Femur (tissue), 1 donor: ENCODE measurements at places on chromosomes 6 and 20.

DNA sequence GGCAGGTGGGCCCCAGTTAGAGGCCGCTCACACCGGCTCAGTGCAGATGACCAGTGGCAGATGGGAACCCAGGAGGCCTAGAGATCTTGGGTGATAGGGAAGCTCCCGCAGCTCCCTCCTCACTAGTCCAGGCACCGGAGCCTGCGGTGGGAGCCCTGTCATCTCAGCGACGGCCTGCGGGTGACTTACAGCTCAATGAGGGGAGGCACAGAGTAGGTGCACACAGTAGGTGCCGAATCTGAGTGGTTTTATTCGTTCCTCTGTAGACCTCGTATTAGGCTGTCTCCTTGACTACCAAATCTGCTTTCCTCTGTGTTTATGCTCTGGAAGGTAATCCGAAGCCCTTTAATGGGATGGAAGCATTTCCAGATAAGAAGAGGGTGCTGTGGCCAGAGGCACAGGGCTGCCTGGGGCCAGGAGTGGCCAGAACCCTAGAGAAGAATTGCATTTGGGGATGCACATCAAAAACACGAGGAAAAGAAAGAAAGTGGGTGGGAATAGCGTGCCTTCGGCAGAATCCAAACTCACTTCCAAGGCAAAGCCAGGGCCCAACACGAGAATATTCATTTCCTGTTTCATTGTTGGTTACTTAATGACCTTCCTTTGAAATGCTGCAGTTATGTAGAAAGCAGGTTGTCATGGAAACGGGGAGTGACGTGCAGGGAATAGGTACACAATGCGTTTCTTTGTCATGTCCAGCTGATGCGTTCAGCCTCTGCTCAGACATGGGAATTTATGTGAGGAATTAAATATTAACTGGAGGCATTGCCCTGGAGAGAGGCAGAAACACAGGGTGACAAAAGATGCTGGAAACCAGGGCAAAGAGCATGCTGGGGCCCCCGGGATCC is 24.7 kb downstream of the MYT1 start:
- DNase-seq: no peak

DNA sequence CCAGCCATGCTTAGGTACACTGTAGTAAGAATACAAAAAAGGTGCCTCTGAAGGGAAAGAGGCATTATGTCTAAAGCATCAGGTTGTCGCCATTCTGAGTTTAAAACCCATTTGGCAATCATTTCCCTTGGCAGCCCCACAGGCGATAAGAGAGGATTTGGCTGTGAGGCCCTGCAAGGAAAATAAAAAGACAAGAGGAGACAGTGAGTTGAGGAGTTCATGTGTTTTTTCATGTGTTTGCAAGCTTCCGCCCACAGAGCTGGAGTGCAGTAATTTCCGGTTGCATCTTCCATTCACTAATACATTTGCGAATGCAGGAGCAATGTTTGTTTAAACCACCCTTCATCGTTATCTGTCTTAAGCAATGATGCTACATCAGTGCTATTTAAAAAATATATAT is 138.5 kb upstream of the SOX4 start:
- DNase-seq: no peak

GRCh38 chr6:3531481-3531880 is 74.6 kb upstream of the SLC22A23 start:
- no peak for DNase-seq

DNA sequence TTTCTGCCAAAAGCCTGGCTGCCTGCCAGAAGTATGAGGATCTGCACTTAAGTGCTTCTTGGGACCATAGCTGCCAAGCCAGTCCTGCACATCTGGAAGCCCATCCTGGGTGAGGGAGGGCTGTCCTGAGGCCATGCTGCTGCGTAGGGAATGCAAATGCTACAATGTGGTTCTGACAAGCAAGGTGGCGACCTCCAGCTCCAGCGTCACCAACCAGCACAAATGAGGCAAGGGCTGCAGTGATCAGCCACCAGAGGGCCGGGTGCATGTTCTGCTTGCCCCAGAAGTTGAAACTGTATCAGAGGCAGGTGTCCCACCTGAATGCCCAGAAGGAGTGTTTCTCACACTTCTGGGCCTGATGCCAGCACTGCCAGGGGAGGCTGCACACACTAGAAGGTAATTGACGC is 99.1 kb upstream of the KCNQ5 start:
- no peak for DNase-seq

DNA sequence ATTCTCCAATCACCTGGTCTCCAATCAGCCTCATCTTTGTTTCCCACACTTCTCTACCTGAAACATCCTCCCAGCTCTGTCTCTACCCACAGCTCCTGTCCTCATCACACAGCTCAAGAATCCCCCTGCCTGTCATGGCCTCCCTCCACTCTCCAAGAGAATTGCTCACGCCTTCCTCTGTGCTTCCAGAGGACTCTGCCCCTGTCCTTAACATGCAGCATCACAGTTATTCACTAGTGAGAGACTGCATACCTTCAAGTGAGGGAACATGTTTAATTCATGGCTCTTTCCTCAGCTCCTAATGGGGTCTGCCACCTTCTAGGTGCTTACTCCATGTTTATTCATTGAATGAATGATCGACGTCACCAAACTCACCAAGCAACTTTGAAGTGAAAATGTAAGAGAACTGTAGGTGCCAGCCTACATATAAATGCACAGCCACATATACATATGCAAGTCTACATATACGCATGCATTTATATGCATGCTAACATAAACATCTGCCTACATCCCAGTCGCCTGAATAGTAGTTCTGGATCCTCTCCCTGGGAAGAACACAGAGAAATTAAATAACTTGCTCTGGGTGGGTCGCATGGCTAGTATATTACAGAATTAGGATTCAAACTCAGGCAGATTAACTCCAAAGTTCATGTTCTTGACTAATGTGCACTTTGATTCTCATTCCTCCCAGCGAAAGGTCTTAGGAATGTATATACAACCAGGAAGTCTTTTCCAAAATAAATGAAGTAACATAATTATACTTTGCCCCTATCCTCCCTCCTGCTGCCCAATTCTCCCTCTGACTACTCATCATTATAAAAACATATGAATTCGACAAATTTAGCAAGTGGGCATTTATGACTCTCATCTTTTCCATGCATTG is 295.6 kb downstream of the MAFB start:
- DNase-seq: no peak

DNA sequence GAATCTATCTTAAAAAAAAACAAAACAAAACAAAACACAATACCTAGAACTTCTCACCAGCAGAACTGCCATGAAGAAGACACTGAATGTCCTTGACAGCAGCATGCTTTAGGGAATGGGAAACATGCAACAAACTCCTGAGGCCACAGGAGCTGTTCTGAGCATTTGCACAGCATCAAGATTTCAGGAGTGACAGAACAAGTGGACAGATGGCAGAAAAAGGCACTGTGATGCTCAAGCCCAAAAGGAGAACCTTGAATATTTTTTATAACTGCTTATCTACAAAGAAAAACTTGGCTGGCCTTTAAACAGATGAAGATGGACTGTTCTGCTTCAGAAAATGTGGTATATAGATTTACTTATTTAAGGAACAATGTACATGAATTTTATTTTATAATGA is 158.9 kb downstream of the RALGAPA2 start:
- DNase-seq: no peak

GRCh38 chr6:67757465-67758033 is 877.5 kb upstream of the ADGRB3 start:
- DNase-seq: no peak

DNA sequence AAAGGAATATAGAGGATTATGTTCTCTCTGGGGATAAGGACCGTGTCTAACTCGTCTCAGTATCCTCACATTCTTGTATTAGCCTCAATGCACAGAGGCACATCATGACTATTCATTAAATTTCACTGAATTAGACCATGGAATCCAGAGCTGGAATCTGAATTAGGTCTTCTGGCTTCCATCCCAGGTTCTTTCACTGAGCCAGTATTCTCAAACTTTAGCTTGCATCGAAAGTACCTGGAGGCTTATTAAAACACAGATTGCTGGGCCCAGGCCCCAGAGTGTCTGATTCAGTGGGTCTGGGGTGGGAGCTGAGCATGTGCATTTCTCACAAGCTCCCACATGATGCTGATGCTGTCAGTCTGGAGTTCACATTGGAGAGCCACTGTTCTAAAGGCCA is 142.0 kb downstream of the UST start:
- DNase-seq: peak; percentile 79

DNA sequence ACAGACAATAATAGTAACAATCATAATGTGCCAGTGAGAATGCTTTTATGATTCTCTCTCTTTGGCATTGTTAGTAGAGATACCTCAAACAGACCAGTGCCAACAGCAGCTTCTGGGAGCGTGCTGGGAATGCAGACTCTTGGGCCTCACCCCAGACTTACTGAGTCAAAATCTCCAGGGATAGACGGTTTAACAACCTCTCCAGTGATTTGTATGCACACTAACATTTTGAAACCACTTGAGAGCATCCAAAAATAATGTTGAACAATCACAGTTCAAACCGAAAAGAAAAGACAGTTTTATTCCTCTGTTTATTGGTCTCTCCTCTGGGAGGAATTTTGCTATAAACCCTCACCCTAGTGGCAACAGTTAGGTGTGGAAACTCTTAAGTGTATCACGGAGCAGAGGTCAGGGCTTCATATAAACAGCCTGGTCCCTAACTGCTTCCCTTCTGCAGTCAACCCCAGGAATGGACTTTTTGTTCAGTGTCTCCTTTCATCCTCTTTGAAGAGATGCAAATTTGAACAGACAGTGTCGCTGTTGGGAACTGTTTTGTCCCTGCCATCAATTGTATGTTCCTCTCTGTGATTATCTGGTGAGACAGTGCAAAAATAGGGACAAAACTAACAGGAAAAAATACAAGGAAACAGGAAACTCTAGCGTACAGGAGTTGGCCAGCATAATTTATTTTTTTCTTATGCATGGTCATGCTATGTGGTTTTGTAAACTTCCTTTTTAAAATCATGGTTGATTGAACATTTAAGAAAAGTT is 162.4 kb upstream of the BTBD3 start:
- DNase-seq: no peak

DNA sequence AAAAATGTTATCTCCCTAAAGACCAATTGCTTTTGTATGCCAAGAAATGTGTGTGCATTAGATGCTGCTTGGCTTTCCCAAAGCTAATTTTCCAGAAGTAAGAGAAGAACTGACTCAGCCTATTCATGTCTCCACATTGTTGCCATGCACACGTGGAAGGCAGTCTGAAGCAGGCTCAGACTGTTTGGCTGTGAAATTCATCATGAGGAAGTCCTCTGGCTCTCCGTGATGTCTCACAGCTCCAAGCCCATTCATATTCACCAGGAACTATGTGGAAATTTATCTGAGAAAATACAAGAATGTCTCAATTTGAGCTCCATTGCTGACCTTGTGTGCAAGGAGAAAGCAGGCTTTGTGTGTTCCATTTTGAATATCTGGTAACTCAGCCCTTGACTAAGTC is 1022.2 kb upstream of the GJE1 start:
- DNase-seq: peak; percentile 61

GRCh38 chr6:158020272-158020711 is 38.6 kb downstream of the SYNJ2 start:
- DNase-seq: no peak

DNA sequence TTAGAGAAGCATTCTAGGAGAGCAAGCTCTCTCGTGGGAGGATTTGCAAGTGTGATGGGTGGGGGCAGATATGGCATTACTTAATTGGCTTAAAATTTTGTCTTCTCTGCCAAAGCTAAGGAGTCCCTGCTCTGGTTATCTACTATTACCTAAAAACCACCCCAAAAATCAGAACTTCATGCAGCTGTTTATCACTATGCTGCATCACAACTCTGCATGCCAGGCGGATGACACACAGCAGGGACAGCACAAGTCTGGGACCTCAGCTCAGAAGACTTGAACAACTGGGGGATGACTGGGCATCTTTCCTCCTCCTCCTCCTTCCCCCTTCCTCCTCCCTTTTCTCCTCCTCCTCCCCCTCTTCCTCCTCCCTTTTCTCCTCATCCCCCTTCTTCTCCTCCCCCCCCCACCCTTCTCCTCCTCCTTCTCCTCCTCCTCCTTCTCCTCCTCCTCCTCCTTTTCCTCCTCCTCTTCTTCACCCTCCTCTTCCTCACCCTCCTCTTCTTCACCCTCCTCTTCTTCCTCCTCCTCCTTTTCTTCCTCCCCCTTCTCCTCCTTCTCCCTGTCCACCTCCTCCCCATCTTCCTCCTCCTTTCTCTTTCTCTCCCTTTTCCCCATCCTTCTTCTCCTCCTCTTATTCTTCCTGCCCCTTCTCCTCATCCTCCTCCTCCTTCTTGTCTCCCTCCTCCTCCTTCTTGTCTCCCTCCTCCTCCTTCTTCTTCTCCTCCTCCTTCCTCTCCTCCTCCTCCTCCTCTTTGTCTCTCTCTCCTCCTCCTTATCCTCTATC is 218.6 kb upstream of the PMEPA1 start:
- DNase-seq: no peak

GRCh38 chr6:3769610-3770009 is 18.1 kb upstream of the PXDC1 start:
- no peak for DNase-seq

GRCh38 chr20:19277381-19277780 is 64.9 kb downstream of the SLC24A3 start:
- no peak for DNase-seq

GRCh38 chr6:26202811-26203583 is 115.8 kb downstream of the HFE start:
- no peak for DNase-seq

DNA sequence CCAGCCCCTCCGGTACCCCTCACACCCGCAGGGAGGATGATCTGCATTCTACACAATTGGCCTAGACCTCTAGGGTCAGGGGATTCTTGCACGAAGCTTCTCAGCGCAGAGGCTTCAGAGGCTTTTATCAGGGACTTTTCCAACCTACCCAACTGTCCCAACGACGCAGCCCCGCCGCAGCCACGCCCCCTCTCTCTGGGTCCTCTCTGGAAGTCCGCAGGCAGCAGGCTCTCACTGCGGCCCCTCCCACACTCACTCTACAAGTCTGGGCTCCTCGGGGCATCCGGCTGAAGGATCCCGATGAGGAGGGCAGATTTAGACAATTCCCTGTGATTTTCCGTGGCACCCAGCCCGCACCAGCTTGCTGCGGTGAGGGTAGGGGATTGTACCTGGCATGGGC is 227.7 kb upstream of the RNF24 start:
- DNase-seq: peak; percentile 44

GRCh38 chr20:12110711-12111110 is 193.0 kb downstream of the BTBD3 start:
- no peak for DNase-seq

DNA sequence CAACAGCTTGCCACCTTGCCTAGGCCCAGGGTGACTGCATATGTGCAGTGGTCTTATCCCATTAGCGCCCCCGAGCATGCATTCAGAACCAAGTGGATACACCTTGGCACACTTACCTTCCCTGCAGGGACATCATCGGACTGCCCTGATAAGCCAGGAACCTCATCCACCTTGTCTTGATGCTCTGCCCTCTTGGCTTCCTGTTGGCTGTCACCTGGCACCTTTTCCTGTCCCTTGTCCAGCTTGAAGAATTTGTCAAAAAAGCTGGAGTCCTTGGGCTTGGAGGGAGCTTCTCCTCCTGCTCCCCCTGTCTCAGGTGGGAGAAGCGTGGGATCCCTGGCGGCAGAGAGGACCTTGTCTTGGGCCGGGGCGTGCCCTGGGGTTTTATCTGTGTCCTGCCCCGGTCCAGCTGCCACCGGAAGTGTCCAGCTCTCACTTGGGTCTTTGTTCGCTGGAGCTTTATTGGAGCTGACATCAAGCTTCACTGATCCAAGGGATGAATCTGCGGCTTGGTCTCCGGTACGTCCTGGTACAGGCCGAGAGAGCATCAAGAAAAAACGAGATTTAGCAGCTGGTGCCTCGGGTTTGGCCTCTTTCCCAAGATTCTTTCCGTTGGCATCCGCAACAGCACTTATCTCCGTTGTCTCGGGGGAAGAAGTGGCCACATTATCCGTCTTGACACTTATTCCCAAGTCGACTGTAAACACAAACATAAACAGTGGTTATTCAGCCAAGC is 42.0 kb downstream of the BCAS1 start:
- DNase-seq: no peak
